ENCODE measurements at places on chromosomes 4 and X.

- no peak for DNase-seq
Observed at GRCh38 chrX:132486599-132487178, 2.1 kb downstream of the MBNL3 start.

GRCh38 chr4:24730256-24731001, 64.9 kb upstream of the SOD3 start:
- DNase-seq, result peak; percentile 2

- no peak for DNase-seq
Observed at GRCh38 chr4:76582074-76582816, 147.2 kb downstream of the SHROOM3 start.

DNA sequence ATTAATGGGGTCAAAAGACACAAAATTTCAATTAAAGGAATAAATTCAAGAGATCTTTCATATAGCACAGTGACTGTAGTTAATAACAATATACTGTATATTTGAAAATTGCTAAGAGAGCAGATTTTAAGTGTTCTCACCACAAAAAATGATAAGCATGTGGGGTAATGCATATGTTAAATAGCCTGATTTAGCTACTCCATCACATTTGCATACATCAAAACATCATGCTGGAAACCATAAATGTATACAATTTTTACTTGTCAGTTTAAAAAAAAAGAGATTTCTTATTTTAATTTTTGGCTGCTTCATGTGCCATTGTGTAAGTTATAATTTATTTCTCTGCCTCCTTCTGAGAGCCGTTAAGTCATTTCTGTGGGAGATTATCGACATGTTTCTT, 65.9 kb downstream of the FAM184B start:
- DNase-seq, result no peak

- peak; percentile 97 for DNase-seq
Observed at GRCh38 chr4:145804116-145804515, 124.2 kb downstream of the C4orf51 start.

DNA sequence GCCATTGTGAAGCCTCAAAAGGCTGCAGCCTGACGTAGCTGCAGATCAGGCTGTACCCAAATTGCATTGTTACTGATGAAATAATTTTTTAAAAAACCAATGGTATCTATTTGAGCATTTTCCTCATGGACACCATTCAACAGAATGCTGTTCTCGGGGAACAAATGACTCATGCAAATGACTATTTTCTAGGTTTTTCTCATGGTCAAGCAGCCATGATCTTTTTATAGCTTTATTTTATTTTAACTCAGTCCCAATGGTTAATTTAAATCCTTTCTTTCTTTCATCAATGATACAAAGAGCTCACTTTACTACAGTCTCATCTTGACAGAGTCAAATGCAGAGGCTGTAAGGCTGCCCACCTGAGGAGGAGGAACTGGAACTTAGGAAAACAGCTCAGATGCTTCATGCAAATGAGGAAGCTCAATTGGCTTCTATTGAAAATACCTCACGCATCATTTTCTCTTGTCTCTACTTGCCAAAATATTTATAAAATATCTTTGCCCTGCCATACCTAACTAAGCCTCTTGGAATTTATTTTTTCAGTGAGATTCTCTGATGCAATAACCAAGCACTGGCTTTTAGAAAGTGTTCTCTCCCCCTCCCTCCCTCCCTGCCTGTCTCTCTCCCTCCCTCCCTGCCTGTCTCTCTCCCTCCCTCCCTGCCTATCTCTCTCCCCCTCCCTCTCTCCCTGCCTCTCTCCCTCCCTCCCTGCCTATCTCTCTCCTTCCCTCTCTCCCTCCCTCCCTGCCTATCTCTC, 81.0 kb downstream of the SORBS2 start:
- peak; percentile 87 for DNase-seq

- DNase-seq, result no peak
Observed at GRCh38 chrX:138287205-138287877, 424.2 kb downstream of the FGF13 start.

GRCh38 chrX:118724365-118724764, 3.0 kb upstream of the IL13RA1 start:
- DNase-seq, result no peak

DNA sequence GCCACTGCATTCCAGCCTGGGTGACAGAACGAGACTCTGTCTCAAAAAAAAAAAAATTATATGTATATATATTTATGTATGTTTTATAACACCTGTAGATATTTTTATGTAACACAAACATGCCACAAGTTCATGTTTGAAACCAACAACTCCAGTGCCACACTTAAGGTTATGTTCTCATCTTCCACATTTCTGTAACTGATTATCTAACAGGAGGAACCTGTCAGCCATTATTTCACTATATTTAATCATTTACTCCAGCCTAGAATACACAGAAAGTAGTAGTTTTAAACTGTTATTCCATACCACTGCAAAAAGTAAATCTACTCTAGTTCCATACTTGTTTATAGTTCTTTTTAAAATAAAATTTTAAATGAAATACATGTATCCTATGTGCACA, 32.3 kb downstream of the MCUB start:
- DNase-seq, result no peak

GRCh38 chr4:19596342-19596741, 655.4 kb upstream of the SLIT2 start:
- no peak for DNase-seq

- peak; percentile 49 for DNase-seq
Observed at GRCh38 chrX:42119076-42119475, 195.7 kb upstream of the CASK start.

GRCh38 chr4:105619188-105619931, 66.9 kb downstream of the ARHGEF38 start:
- DNase-seq, result no peak

Measured in iris pigment epithelial cell (primary cell).